ENCODE measurements at places on chromosomes 1 and 21. TPM values are rescaled to one million over a fixed set of nuclear protein-coding genes. Genes with fewer than 3 reads are reported as not detected.

Gene CYP4X1
- total RNA-seq = 0.31 TPM

Gene S100A7A
- total RNA-seq = not detected

Gene GPR161
- 32.6 TPM for total RNA-seq

Gene DYNLT5
- 4.1 TPM for total RNA-seq

Gene EBNA1BP2
- total RNA-seq = 68.3 TPM

Gene LMX1A
- 13.5 TPM for total RNA-seq

Gene SMIM1
- 10.8 TPM for total RNA-seq

DNA sequence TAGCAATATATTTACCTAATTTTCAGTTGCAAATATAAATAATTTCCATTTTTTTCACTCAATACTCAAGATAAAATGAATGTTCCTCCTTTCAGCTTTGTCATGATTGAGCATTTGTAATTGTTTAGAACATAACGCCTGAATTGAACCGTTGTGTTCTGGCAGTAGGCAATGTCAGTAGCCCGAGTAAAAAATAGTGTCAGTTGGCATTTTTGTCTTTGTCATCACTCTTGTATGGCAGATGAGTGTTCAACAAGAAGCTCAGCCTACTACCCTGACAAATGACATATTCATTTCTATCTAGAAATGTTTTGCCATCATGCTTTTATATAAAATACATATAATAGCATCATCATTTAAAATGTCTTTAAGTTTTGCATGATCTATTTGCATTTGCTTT, 691.4 kb upstream of the NCAM2 start:
- H3K4me3 ChIP-seq = no peak overlapping the region
- no peak for DNase-seq
- H3K36me3 ChIP-seq = no peaks in the 10 kb centered on the region
- no peaks in the 10 kb centered on the region for H3K4me1 ChIP-seq
- no peaks in the 10 kb centered on the region for H3K27me3 ChIP-seq

- H3K4me1 ChIP-seq = peaks cover 3% of the 10 kb centered on the region
- no peak for DNase-seq
- no peak overlapping the region for H3K4me3 ChIP-seq
- no peak overlapping the region for H3K27ac ChIP-seq
- no peaks in the 10 kb centered on the region for H3K27me3 ChIP-seq
Measured at GRCh38 chr1:241608379-241609033, 31.7 kb downstream of the CHML start.

DNA sequence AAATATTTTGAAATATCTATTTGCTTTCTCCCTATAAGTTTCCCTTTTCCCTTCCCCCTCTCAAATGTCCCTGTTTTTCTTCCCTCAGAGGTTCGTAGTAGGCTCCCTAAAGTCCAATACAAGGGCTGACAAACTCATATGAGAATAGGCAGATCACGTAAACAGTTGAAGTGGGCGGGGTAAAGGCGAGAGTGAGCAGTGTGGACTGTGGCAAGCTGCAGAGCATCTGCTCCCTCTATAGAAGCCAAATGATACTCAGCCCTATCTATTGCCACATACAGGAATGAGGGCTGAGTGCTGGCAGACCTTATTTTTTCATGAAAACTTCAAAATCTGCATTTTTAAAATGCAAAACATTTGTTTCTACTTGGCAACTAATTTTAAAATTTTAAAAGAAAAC, 26.3 kb downstream of the PRDX6 start:
- no peak overlapping the region for H3K27ac ChIP-seq

GRCh38 chr1:212089560-212090163, 54.1 kb downstream of the DTL start:
- peaks cover 11% of the 10 kb centered on the region for H3K4me1 ChIP-seq
- no peak overlapping the region for H3K4me3 ChIP-seq
- no peaks in the 10 kb centered on the region for H3K27me3 ChIP-seq
- DNase-seq = no peak

DNA sequence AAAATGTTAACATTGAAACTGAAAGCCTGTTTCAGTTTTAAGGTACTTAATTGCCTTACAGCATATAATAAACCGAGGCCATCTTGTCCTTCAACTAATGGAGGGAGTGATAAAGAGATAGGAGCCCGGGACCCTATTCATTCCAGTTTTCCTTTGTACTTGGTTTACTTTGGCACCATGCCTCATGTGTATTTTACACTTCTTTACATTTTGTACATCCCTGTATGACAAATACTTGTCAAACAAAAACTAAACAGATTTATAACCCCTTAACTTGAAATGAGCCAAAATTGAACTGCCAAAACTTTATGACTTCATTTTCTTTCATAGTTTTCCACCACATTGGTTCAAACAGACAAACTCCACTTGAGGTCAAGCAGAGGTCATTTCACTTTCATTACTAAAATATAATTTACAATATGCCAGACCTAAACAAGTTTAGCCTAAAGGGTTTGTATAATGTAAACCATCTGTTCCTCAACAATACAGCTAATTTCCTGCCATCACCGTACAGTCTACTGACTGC, 30.9 kb upstream of the UBE2U start:
- H3K27ac ChIP-seq = peak overlapping the region; percentile 73
- H3K36me3 ChIP-seq = peaks cover 46% of the 10 kb centered on the region
- DNase-seq = no peak
- H3K4me3 ChIP-seq = peak overlapping the region; percentile 27

GRCh38 chr1:155064832-155065429, 1.4 kb downstream of the EFNA4 start:
- peaks cover 16% of the 10 kb centered on the region for H3K4me1 ChIP-seq
- no peak for DNase-seq
- H3K4me3 ChIP-seq = peak overlapping the region; percentile 89
- H3K27me3 ChIP-seq = peaks cover 3% of the 10 kb centered on the region
- H3K27ac ChIP-seq = peak overlapping the region; percentile 69
- no peaks in the 10 kb centered on the region for H3K36me3 ChIP-seq

GRCh38 chr1:154720328-154721297, 112.6 kb upstream of the ADAR start:
- H3K4me3 ChIP-seq = no peak overlapping the region
- no peak for DNase-seq
- H3K4me1 ChIP-seq = peaks cover 17% of the 10 kb centered on the region
- H3K36me3 ChIP-seq = peaks cover 5% of the 10 kb centered on the region
- peaks cover 5% of the 10 kb centered on the region for H3K27me3 ChIP-seq
- peak overlapping the region; percentile 50 for H3K27ac ChIP-seq

DNA sequence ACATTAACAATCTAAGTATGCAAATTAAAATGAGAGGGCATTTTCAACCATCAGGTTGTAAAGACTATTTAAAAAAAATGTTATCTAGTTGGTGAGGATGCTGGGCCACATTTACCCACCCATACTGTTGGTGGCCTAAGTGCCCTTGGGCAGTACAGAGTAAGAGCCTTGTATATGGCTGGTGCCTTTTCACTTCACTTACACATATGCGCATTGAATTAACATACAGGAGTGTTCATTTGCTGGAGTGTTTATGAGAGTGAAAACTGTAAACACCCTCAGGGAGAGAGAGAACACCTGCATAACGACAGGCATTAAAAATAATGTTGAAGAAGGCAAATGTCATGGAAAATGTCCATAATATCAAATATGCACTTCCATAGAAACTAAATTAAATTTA, 427.1 kb downstream of the PCP4 start:
- H3K27ac ChIP-seq = no peak overlapping the region
- no peak overlapping the region for H3K4me3 ChIP-seq
- H3K4me1 ChIP-seq = no peaks in the 10 kb centered on the region

- no peak for DNase-seq
- H3K4me1 ChIP-seq = no peaks in the 10 kb centered on the region
- no peaks in the 10 kb centered on the region for H3K36me3 ChIP-seq
- no peaks in the 10 kb centered on the region for H3K27me3 ChIP-seq
- no peak overlapping the region for H3K4me3 ChIP-seq
Measured at GRCh38 chr1:106447466-106447865, 609.0 kb upstream of the PRMT6 start.

DNA sequence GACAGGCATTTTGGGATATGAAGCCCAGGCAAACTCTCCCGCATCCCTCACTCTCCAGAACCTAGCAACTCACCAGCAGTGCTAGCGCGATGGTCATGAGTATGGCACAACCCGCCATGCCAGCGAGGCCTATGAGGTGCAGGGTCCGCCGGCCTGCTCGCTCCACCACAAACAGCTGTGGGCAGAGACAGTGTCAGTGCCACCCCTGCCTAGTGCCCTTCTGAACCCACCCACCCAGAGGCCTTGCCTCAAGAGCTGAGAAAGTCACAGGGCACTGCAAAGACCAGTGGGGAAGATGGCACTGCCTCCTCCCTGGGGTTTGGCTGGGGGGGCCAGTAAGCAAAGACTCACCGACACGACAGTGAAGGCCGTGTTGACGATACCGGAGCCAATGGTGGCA, 29.8 kb downstream of the SLC2A1 start:
- DNase-seq = no peak
- H3K27me3 ChIP-seq = peaks cover 8% of the 10 kb centered on the region
- H3K4me1 ChIP-seq = peaks cover 27% of the 10 kb centered on the region
- H3K36me3 ChIP-seq = peaks cover 35% of the 10 kb centered on the region
- peak overlapping the region; percentile 95 for H3K27ac ChIP-seq

- H3K27ac ChIP-seq = no peak overlapping the region
- no peak for DNase-seq
- H3K4me3 ChIP-seq = no peak overlapping the region
- peaks cover 62% of the 10 kb centered on the region for H3K27me3 ChIP-seq
- H3K4me1 ChIP-seq = peaks cover 18% of the 10 kb centered on the region
Measured at GRCh38 chr21:44687671-44688070, 5.7 kb upstream of the KRTAP12-1 start.

DNA sequence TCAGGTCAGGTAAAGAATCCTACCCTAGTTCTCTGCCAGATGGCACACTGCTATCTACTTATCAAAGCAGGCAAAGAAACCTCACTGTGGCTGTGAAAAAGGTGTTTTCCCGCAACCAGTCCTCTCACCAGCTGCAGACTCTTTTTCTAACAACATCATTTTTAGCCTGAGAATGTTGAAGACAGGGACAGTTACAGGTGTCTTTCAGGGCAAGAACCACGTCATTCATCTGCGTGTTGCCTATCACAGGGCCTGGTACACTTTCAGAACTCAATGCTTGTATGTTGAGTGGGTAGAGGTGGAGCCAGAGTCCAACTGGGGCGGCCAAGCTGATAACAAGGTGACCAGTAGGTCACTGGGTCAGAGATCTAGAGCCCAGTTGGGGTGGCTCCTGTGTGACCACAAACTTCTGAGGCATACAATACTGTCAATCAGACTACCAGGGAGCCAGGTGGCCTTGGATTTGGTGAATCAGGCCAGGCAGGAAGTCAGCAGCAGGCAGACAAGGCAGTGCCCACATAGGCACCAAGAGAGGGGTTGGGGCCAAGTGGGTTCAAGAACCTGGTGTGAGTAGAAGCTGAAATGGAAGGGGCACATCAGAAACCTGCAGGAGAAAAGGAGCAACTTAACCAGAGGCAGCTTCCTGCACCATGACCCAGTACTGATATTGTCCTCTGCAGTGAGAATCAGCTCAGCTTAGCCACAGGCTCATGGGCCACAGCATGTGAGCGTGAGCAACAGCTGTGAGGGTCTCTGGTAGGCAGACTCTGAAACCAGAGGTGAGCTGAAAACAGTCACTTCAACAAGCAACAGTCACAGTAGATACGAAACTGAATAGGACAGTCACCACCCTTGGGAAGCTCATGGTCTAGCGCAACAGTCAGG, 123.6 kb downstream of the DTL start:
- H3K36me3 ChIP-seq = no peaks in the 10 kb centered on the region
- H3K4me1 ChIP-seq = no peaks in the 10 kb centered on the region
- no peak overlapping the region for H3K27ac ChIP-seq
- no peak for DNase-seq
- no peak overlapping the region for H3K4me3 ChIP-seq
- H3K27me3 ChIP-seq = no peaks in the 10 kb centered on the region

GRCh38 chr1:235079443-235080296, 49.0 kb downstream of the TOMM20 start:
- DNase-seq = no peak
- H3K4me3 ChIP-seq = no peak overlapping the region
- peak overlapping the region; percentile 28 for H3K27ac ChIP-seq
- no peaks in the 10 kb centered on the region for H3K27me3 ChIP-seq
- peaks cover 43% of the 10 kb centered on the region for H3K4me1 ChIP-seq

DNA sequence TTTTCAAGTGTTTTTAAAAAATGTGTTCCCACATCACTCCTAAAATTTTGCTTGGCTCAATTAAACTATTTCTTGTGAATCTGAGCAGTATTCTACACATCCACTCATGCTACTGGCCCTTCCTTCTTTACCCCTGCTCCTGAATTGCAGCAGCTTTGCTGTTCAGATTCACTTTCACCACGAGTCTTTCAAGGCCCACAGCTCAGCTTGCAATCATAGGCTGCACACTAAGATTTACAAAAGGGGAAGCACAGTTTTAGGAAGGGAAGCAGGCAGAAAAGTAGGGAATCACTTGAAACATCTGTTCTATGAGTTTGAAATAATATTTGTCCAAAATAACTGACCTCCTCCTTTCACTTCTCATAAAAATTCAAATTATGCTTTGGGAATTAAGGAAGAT, 70.9 kb upstream of the EDEM3 start:
- H3K4me1 ChIP-seq = peaks cover 21% of the 10 kb centered on the region
- H3K27ac ChIP-seq = no peak overlapping the region
- no peaks in the 10 kb centered on the region for H3K36me3 ChIP-seq
- H3K27me3 ChIP-seq = no peaks in the 10 kb centered on the region

DNA sequence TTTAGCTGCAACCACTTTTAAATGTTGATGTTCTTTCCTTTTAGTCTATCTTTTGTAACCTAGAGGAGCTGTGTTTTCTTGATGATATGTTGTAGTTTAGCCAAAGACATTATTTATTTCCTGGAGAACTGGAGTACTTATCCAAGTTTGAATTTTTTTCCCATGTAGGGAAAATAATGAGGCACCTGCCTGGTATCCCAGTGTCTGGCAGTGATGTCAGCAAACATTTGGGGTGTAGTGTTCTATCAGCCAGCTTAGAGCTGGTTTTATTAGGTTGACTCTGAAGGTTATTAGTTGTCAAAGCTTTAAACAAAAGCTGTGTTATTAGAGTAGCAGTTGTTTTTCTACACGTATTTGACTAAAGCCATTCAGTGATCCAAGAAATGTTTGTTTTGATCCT, 3.2 kb downstream of the CTPS1 start:
- peaks cover 15% of the 10 kb centered on the region for H3K36me3 ChIP-seq
- H3K4me1 ChIP-seq = peaks cover 32% of the 10 kb centered on the region
- H3K27me3 ChIP-seq = no peaks in the 10 kb centered on the region
- H3K27ac ChIP-seq = no peak overlapping the region
- peak overlapping the region; percentile 94 for H3K4me3 ChIP-seq
- no peak for DNase-seq

- no peak for DNase-seq
- peak overlapping the region; percentile 75 for H3K27ac ChIP-seq
- H3K27me3 ChIP-seq = peaks cover 22% of the 10 kb centered on the region
- no peaks in the 10 kb centered on the region for H3K36me3 ChIP-seq
- H3K4me3 ChIP-seq = peak overlapping the region; percentile 81
- H3K4me1 ChIP-seq = peaks cover 22% of the 10 kb centered on the region
Measured at GRCh38 chr1:44408632-44409602, 3.9 kb downstream of the RNF220 start.

DNA sequence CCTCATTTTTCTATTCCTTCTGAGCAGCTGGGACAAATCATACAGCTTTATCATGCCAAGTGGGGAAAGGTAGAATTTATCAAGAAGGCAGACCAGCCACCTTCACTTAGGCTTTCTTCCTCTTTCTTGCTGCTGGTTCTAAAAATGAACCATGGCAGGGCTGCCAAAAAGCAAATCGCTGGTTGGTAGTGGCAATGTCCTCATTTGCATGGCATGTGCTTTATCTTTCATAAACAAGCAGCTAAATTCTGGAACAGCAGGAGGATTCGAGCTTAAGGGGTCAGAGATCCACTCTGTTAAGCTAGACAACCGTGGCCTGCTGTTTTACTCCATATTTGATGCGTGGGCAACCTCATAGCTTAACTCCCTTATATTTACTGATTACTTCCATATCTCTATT, 91.3 kb downstream of the RPE65 start:
- H3K27ac ChIP-seq = no peak overlapping the region
- H3K36me3 ChIP-seq = no peaks in the 10 kb centered on the region
- H3K4me1 ChIP-seq = peaks cover 8% of the 10 kb centered on the region
- no peak for DNase-seq
- peaks cover 4% of the 10 kb centered on the region for H3K27me3 ChIP-seq

All from type B pancreatic cell (in vitro differentiated cells).